Lower lobe of right lung (tissue), 2 donors: ENCODE measurements at places on chromosomes 16 and 17. TPM values are rescaled to one million over a fixed set of nuclear protein-coding genes. Genes with fewer than 3 reads are reported as not detected.
A peak's percentile ranks its signal among the peaks of the same experiment; 100 is the strongest.

- no peak for DNase-seq
These were observed 20.0 kb upstream of the ZFHX3 start for GRCh38 chr16:73067671-73068540.

Gene MT3
- total RNA-seq: not detected

Gene PCGF2
- total RNA-seq: 53.5 TPM

DNA sequence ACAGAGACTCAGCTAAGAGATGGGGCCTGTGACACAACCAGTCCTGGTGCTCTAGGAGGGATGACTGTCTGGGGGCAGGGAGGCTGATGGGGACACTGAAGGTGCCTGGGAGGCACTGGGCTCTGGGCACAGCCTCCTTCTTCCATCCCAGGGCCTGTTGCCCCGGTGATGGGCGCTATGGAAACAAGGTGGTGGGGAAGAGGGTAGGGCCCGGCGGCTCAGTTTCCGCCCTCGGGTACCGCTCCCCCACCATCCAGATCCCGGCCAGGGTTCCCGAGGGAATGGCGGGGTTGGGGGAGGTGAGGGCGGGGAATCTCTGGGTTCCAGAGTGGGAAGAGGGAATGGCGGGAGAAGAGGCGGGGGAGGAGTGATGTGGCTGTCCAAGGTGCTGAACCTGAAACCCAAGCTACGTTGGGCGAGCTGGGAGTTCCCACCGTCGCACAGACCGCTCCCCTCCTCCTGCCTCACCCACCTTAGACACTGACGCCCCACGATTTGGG lies 981 bp downstream of the KCNH4 start:
- no peak for DNase-seq

DNA sequence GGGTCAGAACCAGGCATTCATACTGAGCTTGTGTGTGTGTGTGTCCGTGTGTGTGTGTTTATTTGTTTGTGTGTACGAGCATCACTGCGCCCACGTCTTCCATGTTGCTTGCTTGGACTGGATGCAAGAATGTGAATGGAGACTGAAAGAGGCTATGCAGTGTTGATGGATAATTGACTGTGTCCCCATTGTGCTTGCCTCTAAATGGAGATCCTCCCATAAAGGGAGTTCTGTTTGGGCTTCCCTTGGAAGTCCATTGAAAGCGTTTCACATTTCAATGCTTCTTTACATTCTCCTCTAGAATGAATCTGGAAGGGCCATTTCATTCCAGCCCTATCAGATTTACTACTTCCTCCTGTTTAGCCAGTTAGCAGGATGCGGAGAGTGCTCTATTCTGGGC lies 124.0 kb downstream of the GP2 start:
- no peak for DNase-seq

DNA sequence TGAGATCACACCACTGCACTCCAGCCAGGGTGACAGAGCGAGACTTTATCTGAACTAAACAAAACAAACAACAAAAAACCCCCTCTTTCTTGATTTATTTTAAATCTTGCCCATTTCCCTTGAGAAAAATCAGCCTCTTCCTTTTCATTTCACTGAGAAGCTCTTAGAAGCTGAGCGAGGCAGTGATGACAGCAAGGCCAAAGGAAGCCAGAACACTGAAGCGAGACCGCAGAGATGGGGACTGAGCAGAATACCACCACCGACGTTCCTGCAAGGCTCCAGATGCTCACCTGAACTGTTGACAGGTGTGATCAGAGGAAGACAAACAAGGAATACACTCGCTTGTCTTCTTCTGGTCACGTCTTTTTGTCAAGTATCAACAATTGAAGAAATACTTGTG lies 30.5 kb upstream of the IRF8 start:
- DNase-seq: no peak

Gene ATMIN
- total RNA-seq: 29.7 TPM

DNA sequence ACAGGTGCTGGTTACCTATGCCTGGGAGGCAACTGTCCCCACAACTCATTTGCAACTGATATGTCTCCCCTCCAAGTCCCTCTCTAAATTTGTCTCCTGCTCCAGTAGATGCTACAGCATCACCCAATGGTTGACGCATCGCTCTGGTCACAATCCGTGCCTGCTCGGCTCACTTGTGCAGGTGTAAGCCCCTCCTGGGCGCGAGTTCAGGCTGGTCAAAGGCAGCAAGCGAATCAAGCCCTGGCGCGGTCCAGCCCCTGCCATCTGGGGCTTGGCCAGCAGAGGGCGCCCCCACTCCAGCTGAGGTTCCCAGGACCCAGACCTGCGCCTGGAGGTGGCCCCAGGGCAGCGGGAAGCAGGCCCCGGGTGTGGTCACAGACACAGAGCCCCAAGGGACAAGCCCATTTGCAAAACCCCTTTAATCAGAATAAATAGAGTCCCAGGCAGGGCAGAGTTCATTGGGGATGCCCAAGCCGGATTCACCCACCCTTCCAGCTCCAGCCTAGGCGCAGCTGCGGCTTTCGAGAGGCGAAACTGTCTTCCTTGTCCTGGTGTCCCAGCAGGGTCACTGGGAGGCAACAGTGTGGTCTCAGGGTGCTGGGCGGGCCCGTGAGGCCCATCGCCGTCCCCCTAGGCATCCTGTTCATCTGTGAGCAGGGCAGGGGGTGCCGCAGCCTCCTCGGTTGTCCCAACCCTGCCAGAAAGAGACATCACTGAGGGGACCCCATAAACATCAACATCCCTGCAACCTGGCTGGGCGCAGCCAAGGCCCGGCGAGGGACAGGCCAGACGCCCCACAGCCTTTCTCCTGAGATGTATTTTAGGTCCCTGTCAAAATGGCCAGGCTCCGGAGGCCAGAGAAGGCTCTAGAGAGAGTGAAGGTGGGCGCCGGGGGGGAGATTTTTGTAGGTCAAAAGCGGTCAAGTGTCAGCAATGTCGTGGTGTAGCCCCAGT lies 15.8 kb downstream of the TMC6 start:
- DNase-seq: peak; percentile 86
